ENCODE measurements at places on chromosomes 6 and 20.
A peak's percentile ranks its signal among the peaks of the same experiment; 100 is the strongest.

GRCh38 chr20:402496-402885, 5.6 kb upstream of the RBCK1 start:
- no peak for DNase-seq

DNA sequence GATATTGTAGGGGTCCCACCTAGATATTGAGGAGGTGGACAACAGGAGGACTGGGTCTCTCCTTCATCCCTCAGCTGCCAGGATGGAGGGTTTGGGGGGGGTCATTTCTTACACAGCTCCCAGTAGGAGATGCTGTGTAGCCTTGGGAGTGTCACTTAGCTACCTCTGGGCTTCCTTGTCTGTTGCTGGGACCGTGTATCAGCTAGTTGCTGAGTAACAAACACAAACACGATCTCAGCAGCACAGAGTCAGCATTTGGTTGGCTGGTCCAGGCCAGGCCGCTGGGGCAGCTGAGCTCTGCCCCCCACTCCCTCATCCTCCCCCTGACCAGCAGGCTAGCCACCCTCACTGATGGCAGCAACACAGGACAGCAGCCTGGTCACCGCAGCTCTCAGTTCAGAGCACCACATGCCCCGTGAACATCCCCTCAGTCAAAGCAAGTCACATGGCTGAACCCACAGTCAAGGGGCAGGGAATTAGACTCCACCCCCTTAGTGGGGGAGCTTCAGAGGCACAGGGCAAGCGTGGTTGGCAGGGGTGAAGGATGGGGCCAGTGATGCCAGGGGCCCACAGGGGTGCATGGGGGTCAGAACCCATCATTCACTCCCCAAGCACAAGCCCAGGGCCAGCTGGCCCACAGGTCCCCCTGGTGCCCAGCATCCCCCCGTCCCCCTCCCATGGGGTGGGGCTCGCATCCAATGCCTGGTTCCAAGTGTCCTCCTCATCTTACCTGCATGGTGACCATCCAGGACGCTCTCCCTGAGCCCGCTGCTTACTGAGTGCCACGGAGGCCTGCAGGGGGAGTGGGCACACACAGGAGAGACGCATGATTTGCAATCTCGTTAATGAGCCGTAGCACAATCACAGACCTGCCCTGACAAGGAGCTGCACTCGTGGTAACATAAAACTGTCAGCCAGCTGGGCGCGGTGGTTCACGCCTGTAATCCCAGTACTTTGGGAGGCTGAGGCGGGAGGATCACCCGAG, 112.4 kb downstream of the TAF4 start:
- DNase-seq = no peak

DNA sequence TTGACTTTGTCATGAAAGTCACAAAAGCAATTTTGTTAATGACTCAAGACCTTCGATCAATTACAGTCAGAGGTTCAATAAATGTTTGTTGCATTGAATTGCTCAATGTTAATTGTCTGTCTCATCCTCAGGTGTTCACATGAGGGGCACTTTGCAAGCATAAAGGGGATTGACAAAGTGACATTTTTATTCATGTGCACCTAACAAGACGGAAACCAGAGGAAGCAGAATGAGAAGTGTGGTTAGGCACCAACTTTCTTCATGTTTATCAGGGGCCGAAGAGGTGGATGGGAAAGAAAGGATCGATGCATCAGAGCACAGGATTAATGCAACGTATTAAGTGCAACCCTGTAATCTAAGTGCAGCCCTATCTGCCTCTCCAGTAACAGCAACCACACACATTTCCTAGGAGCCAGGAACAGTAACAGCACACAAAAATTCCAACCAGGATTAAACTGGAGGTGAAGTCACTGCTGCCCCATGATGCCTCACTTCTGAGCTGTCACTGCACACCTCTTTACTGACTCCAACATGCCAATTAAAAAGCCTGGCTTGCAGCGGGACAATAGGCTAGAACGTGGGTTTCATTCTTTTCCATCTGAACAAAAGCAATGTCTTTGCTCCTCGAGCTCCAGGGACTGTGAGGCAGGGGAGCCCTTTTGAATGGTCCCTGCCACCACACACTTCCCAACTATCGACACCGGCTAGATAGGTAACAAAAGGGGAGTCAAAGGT, 262.7 kb downstream of the CD83 start:
- DNase-seq = no peak

- no peak for DNase-seq
These were observed 746.6 kb upstream of the ADGRB3 start for GRCh38 chr6:67888546-67888885.

GRCh38 chr6:140077827-140078560, 703.5 kb upstream of the CITED2 start:
- no peak for DNase-seq

DNA sequence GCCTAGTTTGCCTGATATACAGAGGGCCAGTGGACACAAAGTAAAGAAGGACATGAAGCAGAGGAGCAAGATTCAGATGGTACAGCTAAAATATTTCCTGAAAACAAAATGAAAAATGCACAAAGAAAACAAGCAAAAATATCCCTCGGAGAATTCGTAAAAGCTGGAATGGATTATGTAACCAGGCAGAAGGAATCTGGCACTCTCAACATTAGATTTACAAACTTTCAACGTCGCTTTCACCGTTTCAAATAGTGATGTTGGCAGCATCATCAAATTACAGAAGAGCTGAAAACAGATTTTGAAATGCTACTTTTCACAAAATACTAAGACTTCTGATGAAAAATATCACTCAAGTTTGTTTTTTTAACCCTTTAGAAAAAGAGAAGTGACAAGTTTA, 11.7 kb downstream of the SMLR1 start:
- no peak for DNase-seq

- no peak for DNase-seq
These were observed 454.3 kb upstream of the SPTLC3 start for GRCh38 chr20:12554426-12554825.

DNA sequence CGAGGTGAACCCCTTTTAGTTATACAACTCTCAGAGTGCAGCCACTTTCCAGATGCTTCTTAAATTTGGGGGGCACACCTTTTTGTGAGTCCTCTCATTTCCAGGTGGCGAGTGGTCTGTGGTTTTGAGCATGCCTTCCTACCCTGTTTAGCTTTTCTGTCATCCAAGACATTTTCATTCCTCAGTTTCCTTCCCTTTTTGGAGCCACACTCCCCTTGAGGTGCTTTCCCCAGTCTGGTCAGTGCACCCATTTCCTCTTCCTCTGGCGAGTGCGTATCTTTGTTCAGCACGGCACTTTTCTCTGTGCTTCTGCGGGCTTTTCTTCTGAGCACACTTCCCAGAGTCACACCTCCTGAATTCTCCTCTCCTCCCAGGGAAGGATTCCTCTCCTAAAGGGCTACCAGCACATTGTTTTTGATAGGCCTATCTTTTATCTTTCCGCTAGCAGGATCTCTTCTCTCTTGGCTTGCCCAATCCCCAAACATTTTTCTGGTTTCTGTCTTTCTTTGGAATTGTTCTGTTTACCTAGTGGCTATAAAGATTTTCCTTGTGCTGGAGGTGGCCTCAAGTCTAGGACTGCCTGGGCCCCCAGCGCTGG, 1.4 kb downstream of the PHF20 start:
- peak; percentile 25 for DNase-seq

DNA sequence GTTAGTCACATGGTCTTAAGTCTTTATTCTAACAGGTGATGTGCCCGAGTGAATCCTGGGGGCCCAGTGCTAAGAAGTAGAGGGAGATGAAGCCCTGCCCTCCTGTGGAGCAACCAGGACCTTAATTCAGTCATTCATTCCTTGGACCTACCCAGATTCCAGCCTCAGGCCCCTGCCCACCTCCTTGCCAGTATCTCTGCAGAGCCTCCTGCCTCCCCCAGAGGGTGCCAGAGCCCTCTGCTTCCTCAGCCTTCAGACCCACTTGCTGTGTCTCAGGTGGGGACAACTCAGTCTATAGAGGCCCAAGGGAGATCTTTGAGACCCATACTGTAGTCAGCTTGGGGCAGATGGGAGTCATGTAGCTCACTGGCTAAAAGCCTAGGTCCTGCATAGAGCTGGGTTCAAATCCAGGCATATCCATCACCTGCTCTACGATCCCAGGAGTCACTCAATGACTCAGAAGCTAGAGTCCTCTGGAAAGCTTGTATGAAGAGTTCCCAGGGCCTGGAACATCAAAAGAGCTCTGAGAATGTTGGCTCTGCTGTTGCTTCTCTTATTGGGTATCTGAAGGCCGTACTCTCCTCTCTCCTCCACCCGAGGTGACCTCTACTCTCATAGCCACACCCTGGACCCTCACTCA, 3.9 kb upstream of the SIGLEC1 start:
- peak; percentile 53 for DNase-seq

DNA sequence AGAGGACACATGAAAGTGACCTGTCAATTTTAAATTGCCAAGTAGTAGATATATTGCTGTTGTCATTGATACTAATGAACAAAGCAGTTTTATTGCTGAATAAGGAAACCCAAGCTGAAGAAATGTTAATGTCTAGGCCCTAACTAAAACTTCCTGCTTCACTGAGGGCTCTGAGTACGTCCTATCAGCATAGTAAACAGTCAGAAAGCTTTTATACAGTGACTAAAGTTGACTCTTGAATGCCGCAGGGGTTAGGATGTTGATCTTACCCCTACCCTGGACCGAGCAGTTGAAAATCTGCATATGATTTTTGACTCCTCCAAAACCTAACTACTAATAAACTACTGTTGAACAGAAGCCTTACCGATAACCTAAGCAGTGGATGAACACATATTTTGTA, 149.0 kb downstream of the HIVEP2 start:
- no peak for DNase-seq

DNA sequence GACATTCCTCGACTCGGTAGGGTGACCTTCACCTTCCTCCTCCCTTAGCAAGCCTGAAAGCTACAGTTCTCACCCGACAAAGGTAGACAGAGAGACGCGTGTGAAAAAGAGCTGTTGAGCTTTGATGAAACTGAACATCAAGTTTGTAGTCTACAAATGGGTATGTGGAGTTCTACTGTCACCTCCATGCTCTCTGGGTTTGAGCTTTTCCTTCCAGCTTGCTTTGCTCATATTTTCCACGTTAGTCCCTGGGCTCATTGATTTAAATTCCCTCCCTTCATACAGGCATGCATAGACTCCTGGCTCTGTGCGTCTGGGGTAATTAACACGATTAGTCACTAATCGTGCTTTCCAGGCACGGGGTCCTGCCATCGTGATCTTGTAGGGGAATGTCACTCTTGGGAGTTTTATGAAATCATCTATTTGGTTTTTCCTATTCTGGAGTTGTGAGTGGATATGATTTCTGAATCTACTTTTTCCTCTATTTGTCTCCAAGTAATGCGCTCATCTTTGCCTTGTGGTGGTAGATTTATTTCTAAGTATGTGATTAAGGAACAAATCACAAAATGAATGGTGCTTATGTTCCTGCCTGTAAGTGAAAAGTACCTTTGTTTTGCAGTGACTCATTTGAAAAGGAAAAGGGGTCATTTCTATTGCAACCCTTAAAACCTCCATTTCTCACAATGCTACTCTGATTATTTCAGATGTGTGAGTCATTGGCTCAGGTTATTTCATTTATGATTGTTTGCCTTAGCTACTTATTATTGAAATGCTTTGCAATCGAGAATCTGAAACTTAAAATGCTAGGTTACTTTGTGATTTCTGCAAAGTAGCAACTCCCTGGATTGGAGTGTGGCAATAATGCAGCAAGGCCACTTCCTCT, 154.6 kb downstream of the ZDHHC14 start:
- DNase-seq = no peak

Data from cerebellar cortex (tissue), 1 donor.